ENCODE measurements at places on chromosomes 2 and 18. TPM values are rescaled to one million over a fixed set of nuclear protein-coding genes. Genes with fewer than 3 reads are reported as not detected.

RFTN2 gene
- total RNA-seq: 22.8 TPM

MROH2A gene
- total RNA-seq: not detected

FBLN7 gene
- 0.41 TPM for total RNA-seq

TMEM163 gene
- total RNA-seq: 16.3 TPM

KCNS3 gene
- total RNA-seq: 1.6 TPM

MEX3C gene
- total RNA-seq: 97.4 TPM

TWSG1 gene
- total RNA-seq: 22.0 TPM

Measured in frontal cortex (tissue), 4 donors.